ENCODE measurements at places on chromosomes 11 and 22.

DNA sequence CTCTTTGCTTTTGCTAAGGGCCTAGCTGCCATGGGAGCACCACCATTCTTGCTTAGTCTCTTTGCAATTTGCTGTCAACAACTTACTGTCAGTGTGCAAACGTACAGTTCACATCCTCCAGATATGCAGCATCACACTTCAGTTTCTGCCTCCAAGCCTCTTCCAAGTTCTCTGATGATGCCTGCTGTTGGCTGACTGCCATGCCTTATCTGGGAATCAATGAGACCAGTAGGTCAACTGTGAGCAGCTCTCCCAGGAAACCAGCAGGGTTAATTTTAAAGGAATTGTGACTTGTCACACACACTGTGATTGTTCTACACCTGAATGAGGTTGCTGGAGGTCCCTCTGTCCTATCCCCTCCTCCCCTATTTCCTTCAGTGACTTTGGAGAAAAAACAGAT is 56.0 kb downstream of the COPB1 start:
- no peak for DNase-seq

- no peak for DNase-seq
Measured at GRCh38 chr22:20435436-20436306, 2.0 kb downstream of the SCARF2 start.

GRCh38 chr22:27144321-27144720 is 486.9 kb downstream of the MIAT start:
- DNase-seq = no peak

- DNase-seq = no peak
Measured at GRCh38 chr11:9802291-9802861, 138.5 kb downstream of the SWAP70 start.

DNA sequence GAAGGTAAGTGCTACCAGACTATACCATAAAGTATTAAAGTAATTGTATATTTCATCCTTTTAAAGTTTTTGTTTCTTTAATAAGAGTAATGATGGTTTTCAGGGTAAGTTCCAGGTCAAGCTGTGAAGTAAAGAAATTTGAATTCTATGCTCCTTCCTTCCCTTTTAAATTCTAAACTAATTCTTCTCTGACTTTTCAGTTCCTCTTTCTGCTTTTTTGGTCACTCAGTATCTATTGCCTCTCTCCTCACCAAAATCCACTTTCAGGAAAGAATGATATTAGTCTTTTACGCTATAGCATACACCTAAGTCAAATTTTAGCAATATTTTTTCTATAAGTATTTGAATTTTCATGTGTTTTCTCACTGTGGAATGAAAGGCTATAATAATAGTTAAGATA is 8.2 kb downstream of the MMP8 start:
- DNase-seq = no peak

DNA sequence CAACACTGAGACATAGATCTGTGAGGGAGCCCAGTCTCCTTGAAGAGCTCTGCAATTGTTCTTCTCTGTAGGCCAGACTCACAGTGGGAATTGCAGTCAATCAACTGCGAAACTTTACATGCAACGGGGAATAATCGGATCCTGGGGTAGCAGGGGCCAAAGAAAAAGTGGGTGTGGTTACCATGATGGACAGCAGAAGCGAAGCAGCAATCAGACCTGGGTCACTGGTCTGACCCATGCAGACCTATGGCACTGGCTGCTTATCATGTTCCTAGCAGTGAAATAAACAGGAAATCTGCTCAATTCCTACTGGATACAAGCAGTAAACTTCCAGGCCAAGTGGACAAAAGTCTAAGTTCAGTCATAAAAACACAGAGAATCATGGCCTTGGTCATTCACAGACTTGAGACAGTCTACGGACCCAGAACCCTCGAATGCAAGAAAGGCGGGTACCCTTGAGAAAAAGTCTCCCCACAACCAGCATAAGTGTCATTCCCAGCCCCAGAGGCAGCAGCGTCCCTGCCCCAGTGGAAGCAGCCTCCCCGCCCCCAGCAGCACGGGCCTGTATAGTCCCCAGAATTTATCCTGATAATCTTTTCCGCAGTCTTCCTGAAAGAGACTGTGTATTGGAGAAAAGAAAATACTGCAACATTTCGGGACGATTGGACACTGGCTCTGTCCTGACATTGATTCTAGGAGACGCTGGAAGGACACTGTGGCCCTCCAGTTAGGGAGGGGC is 34.6 kb downstream of the ASCL2 start:
- DNase-seq = no peak

Data from stimulated activated CD8-positive, alpha-beta memory T cell treated with anti-CD3 and anti-CD28 coated beads, Interleukin-4, amount 100 ng/mL, for 1 hour (primary cell).